ENCODE measurements at places on chromosomes 1 and 21.

GRCh38 chr1:192506741-192507155 lies 68.8 kb upstream of the RGS1 start:
- no peak for DNase-seq

GRCh38 chr1:152960452-152961044 lies 9.9 kb upstream of the SPRR4 start:
- no peak for DNase-seq

DNA sequence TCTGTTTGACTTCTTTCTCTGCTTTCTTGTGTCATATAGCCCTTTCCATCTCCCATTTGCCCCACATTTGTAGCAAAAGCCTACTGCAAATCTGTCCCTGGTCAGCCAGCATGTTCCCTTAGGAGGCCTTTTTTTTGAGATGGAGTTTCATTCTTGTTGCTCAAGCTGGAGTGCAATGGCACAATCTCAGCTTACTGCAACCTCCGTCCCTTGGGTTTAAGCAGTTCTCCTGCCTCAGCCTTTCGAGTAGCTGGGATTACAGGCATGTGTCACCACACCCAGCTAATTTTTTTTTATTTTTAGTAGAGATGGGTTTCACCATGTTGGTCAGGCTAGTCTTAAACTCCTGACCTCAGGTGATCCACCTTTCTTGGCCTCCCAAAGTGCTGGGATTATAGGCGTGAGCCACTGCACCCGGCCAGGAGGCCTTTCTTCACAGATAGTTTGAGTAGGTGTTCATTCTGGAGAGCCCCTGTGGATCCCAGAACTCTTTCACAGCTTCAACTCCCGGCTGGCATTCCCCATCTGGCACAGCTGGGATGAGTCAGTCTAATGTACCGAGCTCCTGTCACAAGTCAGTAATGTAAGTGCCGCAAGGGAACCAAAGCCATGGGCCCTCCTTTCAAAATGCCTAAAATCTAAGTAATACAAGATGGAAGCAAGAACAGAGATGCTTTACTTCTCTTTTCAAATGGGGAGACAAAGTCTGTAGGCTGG lies 9.4 kb upstream of the NHLH1 start:
- no peak for DNase-seq

DNA sequence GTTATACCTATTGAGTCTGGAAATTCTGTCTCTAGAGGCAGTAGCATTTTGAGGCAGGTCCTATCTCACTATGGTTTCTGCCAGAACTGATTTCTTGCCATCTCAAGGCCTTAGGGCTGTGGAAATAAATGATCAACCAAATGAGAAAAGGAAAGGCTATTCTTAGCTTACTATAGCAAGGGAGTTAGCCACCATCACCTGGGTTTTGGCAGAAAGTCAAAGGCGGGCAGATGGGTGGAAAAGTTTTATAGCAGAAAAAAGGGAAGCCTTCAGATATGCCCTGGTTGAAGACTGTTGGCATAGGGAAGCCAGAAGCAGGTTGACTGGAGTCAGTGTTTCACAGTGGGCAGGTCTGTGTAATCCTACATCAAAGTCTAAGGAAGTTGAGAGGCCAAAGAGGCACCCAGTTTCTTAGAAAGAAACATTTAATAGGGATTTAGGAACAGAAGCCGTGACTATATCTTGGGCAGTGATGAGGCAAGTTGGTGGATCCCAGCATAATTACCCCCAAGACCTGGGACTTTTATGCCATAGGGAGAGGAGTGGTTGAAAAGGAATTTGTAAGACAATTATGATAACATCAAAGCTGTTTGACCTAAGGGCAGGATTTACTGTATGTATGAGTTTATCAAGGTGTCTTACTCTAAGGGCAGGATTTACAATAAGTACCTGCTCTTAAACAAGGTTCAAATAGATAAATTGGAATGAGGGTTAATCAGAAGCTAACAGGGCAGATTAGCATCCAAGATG lies 29.7 kb downstream of the CTH start:
- no peak for DNase-seq

GRCh38 chr1:38727684-38728584 lies 131.6 kb downstream of the RRAGC start:
- peak; percentile 2 for DNase-seq

GRCh38 chr1:115429241-115429640 lies 91.2 kb upstream of the NGF start:
- DNase-seq: no peak

GRCh38 chr1:89632657-89633247 lies at the start of gene LRRC8C:
Gene LRRC8C, plus strand, starts transcription at chr1:89633120. Its CDS starts 53,354 bp downstream, at chr1:89686474.
- DNase-seq: peak; percentile 71

DNA sequence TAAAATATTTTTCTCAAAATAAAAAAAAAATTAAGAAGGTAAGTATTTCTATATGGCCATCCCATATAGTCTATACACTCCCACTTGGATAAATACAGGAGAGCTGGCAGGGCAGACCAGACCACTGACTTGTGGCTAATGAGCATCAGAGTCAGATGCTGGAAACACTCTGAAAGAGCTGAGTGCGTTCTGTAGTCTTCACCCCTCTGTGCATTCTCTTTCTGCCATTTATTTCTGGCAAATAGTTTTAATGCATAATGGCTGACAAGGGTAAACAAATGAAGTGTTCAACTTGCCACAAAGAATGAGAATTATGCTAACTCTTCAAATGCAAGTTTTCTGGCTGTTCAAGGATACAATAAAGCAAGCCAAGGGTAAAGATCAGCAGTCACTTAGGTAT lies 191.7 kb downstream of the TTLL7 start:
- no peak for DNase-seq

- peak; percentile 21 for DNase-seq
These were observed 32.9 kb downstream of the GPA33 start for GRCh38 chr1:167057241-167057688.

- no peak for DNase-seq
These were observed 155.2 kb downstream of the DISP1 start for GRCh38 chr1:222970040-222970439.

DNA sequence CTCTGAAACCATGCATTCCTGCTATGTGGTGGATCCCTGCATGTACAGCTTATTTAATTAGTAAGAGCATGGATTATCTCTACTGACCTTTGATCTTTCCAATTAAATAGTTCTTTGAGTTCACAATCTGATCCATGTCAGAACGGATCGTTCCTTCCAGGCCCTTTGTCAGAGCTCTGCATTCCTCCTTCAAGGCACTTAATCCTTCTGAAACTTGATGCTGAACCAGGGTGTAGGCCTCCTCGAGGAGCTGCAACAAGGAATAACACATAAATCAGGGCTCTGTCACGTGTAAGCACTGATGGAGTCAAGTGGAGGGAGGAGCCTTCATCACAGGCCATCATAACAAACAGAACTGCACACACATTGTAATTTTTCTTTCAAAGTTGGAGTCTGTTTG lies 68.4 kb upstream of the EDEM3 start:
- no peak for DNase-seq
